Cerebellar nuclear complex (tissue), 1 donor: ENCODE measurements at places on chromosomes 12 and 14.

- no peak for DNase-seq
Measured at GRCh38 chr12:103680591-103681141, 93.6 kb downstream of the STAB2 start.

GRCh38 chr14:96914571-96915128, 117.5 kb downstream of the VRK1 start:
- DNase-seq = no peak

- no peak for DNase-seq
Measured at GRCh38 chr14:89262041-89262440, 155.0 kb downstream of the FOXN3 start.

DNA sequence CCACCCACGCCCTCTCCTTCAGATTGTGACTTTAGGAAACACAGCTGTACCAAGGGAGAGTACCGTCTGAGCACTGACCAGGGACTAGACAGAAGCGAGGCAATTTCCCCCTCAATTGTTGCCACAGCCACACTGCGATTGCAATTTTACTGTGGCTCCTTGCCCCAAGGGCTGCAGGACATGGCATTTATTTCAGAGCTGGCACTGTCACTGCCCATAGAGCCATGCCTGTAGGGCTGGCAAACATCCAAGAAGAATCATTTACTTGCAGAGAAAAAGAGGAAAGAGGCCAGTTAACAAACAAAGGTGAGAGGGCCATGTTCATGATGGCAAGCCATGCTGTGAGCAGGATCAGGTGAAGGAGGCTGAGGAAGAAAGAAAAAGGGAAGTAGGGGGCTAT, 129.6 kb downstream of the EMP1 start:
- DNase-seq = no peak

DNA sequence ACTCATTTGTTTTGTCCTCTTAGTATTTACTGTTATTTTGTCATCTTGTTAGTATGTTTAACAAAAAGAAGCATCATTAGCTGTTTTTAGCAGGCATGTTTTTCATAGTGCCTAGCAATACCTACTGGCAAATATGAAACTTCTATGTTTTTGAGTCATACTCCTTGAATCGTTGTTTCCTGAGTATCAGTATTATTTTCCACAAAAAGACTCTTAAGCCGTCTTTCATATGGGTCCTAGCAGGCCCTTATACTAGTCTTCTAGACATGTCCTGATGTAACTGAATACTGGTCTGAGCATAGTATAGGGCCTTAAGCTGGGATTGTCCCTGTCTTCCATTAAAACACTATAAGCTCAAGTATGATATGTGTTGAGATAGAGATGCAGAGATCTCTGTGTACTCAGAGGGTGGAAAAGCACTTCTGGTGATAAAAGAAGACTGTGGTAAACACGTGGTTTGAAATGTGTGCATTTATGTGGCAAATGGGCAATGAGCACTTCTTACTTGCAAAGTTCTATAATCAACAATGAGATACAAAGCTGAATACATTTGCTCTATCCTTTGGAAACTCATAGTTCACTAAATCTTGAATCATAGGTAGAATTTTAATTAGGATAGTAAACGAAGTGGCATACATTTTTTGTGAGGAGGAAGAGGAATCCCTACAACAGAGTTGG, 348.8 kb downstream of the PDZRN4 start:
- no peak for DNase-seq
